ENCODE measurements at places on chromosomes 13 and 19.

DNA sequence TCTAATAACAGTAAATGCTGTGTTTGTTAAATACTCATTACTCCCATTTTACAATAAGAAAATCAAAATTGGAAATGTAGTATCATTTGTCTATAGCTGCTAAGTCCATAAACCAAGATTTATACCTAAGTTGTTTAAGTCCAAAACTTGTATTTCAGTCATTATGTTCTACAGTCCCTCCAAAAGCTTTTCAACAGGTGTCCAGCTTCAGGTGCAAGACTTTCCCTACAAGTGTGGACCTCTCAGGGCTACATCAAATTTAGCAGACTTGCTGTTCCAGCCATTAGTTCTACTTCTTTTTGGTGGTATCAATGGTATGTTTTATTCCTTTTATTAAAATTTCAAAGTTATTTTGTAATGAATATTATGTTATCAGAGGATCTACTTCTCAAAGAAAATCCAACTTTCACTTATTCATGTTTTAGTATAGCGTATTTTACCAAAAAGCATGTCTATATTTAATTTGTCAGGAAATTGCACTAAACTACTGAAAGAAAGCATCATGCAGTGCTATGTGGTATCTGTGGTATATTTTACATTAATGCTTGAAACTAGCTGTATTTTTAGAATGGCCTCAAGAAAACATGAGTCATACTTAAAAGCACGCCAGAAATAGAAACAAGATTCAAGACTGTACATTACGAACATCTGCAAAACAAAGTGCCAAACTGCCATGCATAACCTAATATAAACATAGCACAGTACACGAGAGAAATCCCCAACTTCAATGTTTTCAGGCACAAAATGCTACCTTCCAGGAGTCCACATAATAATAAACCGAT, 44.5 kb downstream of the VWA8 start:
- DNase-seq: no peak

- DNase-seq: no peak
Observed at GRCh38 chr13:31722673-31723072, 16.7 kb upstream of the RXFP2 start.

DNA sequence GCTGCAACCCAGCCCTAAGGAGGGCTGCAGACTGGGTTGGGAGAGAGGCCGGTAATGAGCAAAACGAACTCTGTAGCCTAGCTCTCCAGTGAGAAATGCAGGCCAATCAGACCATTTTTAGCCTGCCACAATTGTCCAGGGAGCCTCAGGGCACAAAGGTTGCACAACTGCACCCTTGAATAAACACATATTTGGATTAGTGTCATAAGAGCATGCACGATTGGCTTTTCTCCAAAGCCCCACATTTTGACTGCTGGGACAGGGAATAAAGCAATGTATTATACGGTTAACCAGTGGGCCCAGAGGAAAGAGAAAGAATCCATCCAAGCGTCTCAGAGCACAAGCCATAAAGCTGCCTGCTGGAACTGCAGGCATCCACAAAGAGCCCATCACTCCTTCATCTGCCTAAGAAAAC, 729.4 kb upstream of the SGCG start:
- DNase-seq: no peak

DNA sequence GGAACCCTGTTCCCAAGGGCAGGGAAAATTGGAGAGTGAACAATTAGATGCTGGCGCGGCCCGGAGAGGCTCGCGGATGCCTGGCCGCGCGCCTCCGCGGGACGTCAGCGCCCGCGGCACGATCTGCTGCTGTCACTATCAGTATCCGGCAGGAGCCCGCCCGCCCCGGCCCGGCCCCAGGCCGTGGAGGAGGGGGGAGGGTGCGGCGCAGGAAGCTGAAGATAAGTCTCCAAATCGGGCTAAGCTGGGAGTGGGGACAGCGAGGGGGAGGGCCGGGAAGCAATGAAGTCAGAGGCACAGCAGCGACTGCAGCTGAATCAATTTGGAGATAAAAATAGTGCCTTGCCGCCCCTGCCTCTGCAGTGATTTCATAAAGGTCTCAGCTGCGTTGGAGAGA, 441.5 kb upstream of the KLF12 start:
- peak; percentile 0 for DNase-seq

DNA sequence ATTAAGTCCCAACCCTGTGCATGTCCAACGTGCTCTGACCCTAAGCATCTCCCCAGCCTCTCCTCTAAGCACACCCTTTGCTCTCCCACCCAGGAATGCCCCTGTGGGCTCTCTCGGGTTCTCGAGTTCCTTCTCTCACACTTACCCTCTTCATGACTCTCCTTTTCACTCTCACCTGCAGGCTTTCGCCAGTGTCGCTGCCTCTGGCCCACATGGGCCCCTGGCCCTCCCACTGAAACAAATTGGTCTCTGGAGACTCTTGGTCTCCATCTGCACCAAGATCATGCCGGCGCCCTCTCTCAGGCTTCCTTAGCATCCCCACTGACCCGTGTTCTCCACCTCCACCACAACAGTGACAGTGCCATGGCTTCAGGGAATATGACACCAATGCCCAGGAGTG, 19.6 kb upstream of the SACS start:
- no peak for DNase-seq

DNA sequence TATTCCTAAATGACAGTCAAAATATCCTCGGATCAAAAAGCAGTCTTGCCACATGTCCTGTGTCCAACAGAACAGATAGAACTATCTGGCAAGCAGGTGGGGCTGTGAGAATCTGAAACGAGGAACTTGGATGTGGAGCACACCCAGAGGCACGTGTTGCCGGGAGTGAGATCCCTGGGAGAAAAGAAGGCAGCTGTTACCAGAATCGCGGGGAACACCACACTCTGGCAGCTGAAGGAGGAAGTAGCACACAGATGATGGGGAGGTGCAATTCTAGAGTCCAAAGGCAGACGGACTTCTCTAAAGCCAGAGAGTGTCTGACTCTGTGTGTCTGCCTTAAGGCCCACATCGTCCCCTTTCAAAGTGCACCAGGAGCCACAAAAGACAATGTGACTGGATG, 22.3 kb downstream of the SLC7A1 start:
- no peak for DNase-seq

- no peak for DNase-seq
Observed at GRCh38 chr19:19651076-19651475, 7.6 kb upstream of the GMIP start.

GRCh38 chr13:30113983-30114570, 193.3 kb downstream of the KATNAL1 start:
- no peak for DNase-seq

DNA sequence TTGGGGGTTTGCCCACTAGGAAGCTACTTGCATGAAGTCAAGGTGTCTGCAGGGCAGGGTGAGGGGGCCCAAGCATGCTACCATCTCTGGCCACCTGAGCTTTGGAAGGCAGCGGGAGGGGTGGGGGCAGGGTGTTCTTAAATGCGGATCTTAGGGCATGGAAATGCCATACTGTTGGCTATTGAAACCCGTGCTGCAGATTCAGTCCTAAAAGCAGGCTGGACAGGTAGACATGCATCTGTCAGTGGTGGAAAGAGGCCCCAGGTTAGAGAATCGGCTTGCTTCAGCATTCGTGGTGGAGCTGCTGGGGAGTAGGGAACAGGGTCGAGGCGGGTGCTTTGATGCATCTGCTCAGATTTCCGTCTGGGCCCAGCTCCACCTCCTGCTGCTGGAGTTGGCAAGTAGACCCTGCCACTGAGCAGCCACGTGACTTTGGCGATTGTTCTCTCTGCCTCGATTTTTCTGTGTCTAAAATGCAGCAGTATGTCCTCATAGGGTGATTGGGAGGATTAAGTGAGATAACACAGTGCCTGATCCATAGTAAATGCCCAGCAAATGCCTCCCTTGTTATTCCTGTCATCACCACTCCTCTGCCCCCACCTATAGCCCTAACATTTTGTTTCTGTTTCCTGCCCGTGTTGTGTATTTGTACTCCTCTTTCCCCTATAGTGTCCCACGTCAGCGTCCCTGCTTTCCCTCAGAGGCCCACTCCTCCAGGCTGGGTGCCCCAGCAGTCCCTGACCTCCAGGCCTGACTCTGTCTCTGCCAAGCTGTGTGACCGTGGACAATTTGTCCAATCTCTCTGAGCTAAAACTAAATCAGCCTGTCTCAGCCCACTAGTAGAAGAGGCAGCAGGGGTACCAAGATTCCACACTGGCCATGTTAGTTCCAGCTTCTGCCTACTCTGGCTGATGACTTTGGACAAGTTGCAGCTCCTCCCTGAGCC, 5.8 kb downstream of the PPP1R37 start:
- DNase-seq: no peak

- DNase-seq: no peak
Observed at GRCh38 chr13:31385540-31385939, 185.8 kb downstream of the B3GLCT start.

DNA sequence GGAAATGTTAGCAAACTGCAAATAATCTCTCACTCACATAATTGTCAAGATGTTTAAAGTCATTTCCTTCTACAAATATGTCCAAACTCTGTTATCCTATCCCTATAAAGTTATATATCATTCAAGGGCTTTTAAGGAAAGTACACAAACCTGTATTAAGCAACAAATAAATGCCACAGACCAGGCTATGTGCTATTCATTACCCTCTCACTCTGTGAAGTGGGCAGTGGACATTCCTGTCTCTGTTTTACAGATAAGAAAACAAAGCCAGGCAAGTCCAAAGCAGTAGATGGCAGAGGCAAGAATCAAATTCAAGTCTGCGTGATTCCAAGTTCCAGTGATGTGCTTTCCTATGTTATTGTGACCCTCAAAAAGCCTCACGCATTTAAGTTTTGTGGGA, 140.6 kb downstream of the LHFPL6 start:
- no peak for DNase-seq

- DNase-seq: no peak
Observed at GRCh38 chr13:73767191-73767741, 366.9 kb downstream of the KLF12 start.

- DNase-seq: no peak
Observed at GRCh38 chr19:47573071-47574026, at the start of gene ZNF541. ZNF541 (minus strand) TSS chr19:47573148; CDS start chr19:47555856, 17,292 bp downstream.

DNA sequence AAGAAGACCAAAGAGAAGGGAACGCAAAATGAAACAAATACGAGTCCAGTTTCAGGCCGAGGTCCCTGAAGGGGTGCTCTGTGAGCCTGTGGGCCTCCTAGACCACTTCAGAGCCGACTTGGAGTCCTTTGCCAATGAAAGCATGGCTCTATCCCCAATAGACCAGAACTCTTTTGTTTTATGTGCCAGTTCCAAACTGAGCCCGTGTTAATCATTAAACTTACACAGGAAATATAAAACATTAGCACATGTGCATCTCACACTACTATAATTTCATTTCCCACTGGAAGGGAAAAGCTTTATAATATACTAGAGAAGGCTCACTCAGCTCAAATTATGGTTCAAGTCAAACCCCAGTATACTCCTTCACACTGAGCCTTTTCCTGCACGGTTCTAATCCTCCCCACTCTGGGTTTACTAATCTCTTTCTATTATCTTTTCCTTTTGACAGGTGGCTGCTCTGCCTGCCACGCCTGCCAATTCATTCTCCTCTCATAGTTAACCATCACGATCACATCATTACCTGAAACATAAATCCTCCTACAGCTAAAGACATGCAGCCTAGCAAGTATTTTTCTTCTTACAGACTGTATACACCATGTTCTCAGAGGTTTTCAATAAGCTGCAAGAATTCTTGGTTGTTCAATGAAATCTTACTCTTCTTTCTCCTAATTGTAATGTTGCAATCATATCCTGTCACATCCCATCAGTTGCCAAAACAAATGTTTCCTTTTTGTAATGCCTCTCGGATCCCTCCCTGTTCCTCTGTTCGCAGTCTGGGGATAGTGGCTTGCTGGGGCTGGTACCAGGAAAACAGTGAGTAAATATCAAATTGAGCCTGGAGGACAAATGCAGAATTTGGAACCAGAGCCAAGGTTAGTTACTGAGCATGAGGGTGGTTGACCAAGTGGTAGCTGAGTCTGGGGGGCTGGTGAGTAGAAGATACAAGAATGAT, 18.8 kb upstream of the WASF3 start:
- DNase-seq: no peak

- DNase-seq: peak; percentile 93
Observed at GRCh38 chr19:48415395-48415794, 21.9 kb downstream of the GRIN2D start.

DNA sequence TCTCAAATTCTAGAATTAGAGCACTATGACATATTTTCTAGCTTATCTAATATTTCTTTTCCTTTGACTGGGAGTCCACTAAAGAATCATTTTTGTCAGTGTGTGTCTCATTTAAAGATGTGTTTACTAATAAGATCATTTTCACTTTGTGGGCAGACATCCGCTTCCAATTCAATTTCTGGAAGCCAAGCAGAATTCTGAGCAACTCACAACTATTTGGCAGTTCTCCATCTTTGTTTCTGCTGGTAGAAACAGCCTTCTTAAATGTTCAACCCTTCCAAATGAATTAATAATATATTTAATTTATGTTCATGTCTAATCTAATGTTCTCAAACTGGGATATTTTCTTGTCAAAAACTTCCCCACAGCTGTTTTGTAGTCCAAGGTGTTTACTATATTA, 411.8 kb downstream of the KCTD12 start:
- DNase-seq: no peak

GRCh38 chr19:12872255-12872654, 9.0 kb downstream of the DNASE2 start:
- DNase-seq: no peak

DNA sequence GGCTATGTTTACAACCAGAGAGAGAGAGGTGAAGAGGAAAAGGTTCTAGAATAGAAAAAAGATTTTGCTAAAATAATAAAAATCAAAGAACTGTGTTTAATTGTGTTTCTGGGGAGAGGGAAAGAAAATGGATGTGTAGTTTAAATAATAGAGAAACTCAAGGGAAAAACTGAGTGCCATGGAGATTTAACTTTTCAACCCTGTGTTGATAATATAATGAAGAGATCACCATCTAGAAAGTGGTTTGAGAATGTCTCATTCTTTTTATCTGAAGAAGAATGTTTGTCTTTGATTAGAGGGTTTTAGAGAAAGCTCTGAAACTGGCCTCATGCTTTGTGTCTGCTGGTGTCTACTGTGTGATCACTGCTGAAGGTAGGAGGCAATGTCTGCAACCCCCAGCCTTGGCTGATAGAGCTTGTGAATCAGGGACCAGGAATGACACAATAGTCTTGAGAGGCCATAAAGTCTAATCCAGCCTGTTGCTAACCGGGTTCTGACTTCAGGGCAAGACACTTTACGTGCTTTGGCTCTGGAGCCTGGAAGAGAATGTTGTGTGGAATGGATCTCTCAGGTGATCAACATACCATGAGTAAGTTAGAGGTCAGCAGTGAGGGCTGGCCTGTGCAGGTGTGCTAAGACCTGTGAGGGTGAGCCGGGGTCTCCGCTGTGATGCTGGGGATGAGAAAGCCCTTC, 5.4 kb downstream of the COL4A2 start:
- no peak for DNase-seq

DNA sequence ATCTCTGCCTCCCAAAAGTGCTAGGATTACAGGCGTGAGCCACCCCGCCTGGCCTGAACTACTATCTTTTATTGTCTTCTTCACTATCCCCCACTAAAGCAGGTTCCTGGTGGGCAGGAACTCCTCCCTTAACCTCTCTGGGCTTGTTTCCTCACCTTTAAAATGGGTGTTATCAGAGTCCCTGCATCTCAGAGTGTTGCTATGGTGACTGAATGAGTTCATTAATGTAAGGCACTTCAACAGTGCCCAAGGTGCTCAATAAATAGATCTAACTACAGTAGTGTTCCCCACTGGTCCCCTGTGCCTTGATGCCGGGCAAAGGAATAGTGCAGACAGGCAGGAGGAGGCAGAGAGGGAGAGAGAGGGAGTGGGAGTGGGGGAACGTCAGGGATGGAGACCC, 20.5 kb downstream of the CCDC97 start:
- DNase-seq: no peak

Measured in A549 (cell line).